ENCODE measurements at places on chromosomes 2 and 18.

DNA sequence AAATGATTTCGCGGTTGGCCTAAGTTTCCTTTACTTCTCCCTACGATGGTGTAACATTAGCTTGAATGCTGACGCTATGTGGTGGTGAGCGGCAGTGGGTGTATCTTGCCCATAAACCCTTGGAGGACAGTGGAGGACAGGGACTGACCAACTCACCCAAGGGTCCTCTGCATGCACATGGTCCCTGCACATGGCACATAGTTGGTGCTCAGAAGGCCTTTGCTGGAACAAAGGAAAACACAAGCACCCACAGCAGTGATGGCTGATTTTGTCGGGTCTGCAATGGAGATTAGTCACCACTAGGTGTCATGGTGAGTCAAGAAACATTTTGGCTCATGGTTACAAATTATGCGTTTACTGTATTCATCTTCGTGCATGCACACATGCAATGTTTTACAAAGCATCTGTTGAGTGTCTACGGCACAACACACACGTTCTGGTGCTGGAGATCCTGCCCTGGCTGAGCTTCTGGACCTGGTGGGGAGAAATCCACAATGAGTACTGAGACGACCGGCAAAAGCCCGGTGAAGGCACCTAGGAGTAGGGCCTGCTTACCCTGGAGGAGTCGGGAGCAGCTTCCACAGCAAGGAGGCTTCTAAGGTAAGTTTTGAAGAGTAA, 44.0 kb downstream of the PDCL3 start:
- peak; percentile 54 for DNase-seq

DNA sequence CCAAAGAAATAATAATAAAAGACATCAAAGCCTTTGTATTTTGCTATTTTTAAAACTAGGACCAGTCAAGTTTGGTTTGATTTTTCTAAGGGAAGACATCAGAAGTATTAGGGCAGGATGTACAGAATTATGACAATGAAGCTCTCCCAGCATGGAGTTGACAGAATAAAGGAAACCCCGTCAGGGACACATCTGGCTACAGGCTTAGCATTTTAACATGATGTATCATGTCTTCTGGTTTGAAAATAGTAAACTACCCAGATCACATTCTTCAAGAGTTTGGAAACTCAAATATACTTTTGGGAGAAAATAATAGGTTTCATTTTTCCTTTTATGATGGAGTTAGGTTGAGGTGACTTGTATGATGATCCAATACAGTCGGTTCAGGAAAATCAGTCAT, 552.0 kb upstream of the CDH2 start:
- DNase-seq: no peak

DNA sequence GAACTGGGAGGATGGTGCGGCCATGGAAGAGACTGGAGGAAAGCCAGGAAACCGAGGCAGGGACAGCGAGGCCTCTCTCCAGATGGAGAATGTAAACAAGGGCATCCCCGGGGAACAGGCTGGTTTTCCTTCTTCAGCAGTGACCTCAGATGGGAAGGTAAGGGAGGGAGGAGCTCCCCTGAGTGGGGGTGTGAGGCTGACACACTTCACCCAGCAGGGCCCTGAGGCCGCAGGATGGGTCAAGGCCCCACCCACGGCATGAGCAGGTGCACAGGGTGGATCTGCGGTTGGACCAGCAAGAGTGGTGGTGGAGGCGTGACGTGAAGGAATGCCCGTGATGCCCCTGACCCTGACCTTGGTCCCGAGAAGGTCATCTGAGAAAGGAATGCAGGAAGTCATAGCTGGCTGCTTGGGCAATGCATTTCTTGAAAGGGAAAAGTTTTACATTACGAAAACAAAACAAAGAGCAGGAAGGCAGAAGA, 48.1 kb downstream of the ADCY3 start:
- no peak for DNase-seq

DNA sequence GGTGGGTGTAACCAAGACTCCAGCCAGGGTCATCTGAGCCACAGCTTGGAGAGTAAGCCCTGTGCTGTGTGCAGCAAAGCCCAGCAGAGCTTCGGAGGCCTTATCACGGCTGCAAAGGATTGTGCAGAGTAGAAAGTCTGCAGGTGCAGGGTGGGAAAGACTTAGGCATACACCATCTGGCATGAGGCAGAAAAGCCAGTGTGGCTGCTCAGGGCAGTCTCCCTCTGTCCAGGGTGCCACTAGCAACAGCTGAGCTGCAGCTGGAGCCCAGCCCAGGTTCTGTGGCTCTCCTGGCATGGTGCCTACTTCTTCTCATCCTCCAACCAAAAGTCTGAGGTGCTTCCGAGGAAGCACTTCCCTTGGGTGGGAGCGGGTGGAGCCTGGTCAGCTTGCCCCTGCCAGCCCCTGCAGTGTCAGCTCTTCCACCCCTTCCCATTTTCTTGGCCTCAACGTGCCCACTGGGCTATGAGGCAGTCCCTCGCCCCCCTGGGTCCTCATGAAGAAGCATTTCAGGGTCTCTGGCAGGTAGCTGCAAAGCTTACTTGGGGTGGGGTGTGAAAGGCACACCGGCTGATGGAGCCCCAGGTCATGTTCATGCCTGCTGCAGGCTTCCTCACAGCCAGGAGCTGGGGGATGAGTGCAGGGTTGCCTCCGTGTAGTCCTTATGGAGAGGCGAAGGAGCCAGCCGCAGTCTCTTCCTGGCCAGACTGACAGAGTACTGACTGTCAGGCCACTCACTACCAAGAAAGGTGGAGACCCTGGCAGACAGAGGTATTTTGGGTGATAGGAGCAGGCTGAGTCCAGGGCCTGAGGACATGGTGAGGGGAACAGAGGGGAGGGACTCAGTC, 4.8 kb downstream of the AMER3 start:
- DNase-seq: no peak

DNA sequence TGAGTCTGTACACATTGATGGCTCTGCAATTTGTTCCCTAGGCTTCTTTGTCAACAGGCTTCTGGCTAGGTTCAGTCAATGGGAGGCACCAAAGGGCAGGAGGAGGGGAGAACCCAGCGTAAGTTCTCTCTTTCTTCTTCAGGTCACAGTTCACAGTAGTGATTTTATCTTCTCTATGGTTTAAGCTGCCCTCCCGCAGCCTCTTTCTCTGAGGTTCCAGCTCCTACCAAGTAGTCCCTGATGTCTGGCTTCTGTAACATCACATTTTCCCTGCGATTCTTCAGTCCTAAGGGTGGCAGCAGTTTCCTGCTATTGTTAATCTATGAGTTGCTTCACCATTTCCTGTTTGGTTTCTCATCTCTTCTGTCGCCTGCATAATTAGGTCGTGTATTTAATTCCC, 107.4 kb downstream of the CPO start:
- DNase-seq: peak; percentile 26

DNA sequence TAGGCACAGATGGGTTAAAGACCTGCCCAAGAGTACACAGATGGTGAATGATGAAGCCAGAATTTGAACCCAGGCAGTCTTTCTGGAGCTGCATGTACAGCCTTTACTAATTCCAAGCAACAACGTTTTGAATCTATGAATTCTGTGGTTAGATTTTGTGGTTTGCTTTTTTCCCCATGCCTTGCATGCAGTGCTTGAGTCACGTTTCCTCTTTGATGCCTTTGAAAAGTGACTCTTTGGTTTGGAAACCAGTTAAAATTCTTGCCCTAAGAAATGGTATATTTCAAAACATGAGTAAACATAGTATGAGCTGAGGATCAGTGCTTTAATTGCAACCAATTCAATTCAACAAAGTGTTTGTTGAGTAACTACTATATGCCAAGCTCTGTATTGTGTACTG, 48.2 kb upstream of the PPM1B start:
- peak; percentile 91 for DNase-seq

DNA sequence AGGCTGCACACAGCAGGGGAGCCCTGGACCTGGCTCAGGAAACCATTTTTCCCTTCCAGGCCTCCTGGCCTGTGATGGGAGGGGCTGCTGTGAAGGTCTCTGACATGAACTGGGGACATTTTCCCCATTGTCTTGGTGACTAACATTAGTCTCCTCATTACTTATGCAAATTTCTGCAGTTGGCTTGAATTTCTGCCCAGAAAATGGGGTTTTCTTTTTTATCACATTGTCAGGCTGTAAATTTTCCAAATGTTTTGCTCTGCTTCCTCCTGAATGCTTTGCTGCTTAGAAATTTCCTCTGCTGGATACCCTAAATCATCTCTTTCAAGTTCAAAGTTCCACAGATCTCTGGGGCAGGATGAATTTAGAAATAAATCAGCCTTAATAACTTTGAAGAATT, 78.2 kb downstream of the EHBP1 start:
- DNase-seq: no peak

DNA sequence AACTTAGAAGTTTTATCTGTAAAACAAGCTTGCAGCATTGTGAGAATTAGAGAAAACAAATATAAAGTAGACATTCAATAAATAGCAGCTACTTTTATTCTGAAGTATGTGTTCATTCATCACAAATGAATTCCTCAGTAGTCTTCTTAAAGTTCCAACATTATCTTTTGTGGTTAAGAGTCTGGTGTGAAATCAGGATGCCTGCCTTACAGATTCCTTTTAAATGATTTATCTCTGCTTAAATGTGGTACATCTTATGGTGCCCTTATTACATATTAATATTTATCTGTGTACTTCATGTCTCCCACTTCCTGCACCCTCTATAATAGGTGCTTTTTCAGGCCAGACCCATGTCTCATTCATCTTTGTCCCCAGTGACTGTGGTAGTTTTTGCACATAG, 595.0 kb downstream of the STK39 start:
- DNase-seq: no peak

DNA sequence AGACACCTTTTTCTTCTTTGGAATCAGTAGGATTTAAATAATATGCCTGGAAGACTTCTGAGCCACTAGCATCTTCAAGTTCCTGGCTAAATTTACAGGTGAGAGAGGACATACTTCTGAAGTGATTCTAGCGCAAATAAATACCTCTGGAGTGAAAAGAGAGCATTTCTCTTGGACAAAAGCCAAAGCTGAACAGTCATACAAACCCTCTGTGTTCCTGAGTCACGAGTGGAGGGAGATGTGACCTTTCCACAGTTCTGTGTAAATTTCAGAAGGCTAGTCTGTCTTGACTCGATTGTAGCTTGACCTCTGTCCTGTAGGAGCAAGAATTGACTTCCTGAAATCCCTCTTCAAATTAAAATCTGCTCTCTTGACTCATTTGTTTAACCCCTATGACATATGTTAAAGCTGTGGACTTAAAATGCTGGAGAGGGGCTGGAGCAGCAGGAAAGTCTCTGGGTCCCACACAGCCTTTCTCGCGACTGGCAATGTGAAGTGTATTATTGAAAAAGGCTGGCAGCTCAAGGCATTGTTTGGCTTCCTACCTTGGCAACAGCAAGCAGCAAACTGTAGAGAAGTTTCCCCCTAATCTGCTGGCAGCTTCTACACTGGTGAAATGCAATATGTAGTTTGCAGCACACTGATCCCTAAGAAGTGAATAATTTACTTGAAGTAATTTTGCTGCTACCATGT, 79.6 kb upstream of the GCFC2 start:
- no peak for DNase-seq

GRCh38 chr2:1673160-1673944, 71.0 kb downstream of the PXDN start:
- DNase-seq: no peak

- no peak for DNase-seq
These were observed 229.2 kb downstream of the BCL2 start for GRCh38 chr18:63090334-63090733.

GRCh38 chr18:8117006-8117371, 492.2 kb upstream of the RAB12 start:
- no peak for DNase-seq

GRCh38 chr18:35949903-35950627, 22.4 kb upstream of the RMP24 start:
- DNase-seq: peak; percentile 48

GRCh38 chr2:64330281-64331113, 123.5 kb upstream of the LGALSL start:
- peak; percentile 85 for DNase-seq

DNA sequence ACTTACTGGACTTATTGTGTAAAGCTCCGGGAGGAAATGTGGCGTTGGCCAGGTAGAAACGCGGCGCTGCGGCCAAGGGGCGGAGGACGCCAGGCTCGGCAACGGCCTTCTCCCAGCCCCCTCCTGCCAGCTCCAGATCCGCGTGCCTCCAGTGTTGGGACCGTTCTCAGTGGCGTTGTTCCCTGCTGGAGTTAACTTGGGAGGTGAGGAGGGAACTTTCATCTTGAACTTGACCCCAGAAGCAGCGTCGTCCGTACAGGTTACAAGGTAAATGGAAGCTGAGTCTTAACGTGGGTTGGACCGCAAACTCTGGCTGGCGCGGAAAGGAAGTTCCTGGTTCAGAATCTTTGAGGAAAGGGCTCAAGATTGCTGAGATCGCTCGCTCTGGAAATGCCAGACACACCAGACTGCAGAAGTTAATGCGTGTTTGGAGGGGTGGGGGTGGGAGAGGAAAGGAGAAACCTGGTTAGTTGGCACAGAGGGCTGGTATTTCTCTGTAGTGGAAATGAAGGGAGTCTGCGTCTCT, 1.3 kb downstream of the TANC1 start:
- peak; percentile 41 for DNase-seq

DNA sequence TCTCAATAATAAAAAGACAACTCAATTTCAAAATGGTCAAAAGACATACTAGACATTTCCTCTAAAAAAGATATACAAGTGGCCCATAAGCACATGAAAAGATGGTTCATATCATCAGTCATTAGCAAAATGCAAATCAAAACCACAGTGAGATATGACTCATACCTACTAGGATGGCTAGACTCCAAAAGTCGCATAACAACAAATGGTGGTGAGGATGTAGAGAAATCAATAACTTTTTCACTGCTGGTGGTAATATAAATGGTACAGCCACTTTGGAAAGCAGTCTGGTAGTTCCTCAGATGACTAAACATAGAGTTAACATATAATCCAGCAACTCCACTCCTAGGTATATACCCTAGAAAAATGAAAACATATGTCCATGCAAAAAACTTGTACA, 242.3 kb upstream of the NOL4 start:
- DNase-seq: no peak

GRCh38 chr2:216108967-216109921, at the start of gene XRCC5:
Gene XRCC5 (plus strand): TSS chr2:216109348. CDS start chr2:216109437, 89 bp downstream.
- DNase-seq: peak; percentile 74

- DNase-seq: no peak
These were observed 198.9 kb upstream of the PIK3C3 start for GRCh38 chr18:41756141-41756540.

DNA sequence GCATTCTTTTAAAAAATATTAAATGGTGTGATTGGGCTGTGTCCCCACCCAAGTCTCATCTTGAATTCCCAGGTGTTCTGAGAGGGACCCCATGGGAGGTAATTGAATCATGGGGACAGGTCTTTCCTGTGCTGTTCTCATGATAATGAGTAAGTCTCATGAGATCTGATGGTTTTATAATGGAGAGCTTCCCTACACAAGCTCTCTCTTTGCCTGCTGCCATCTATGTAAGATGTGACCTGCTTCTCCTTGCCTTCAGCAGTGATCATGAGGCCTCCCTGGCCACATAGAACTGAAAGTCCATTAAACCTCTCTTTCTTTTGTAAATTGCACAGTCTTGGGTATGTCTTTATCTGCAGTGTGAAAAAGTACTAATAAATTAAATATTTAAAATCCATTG, 10.3 kb downstream of the PPM1B start:
- no peak for DNase-seq

GRCh38 chr2:65456886-65457285, 24.5 kb upstream of the SPRED2 start:
- DNase-seq: no peak

- no peak for DNase-seq
These were observed 49.7 kb upstream of the TFCP2L1 start for GRCh38 chr2:121334581-121335293.

- no peak for DNase-seq
These were observed 72.2 kb downstream of the HDAC4 start for GRCh38 chr2:239328351-239329191.
